ENCODE measurements at places on chromosomes 16 and 17.

DNA sequence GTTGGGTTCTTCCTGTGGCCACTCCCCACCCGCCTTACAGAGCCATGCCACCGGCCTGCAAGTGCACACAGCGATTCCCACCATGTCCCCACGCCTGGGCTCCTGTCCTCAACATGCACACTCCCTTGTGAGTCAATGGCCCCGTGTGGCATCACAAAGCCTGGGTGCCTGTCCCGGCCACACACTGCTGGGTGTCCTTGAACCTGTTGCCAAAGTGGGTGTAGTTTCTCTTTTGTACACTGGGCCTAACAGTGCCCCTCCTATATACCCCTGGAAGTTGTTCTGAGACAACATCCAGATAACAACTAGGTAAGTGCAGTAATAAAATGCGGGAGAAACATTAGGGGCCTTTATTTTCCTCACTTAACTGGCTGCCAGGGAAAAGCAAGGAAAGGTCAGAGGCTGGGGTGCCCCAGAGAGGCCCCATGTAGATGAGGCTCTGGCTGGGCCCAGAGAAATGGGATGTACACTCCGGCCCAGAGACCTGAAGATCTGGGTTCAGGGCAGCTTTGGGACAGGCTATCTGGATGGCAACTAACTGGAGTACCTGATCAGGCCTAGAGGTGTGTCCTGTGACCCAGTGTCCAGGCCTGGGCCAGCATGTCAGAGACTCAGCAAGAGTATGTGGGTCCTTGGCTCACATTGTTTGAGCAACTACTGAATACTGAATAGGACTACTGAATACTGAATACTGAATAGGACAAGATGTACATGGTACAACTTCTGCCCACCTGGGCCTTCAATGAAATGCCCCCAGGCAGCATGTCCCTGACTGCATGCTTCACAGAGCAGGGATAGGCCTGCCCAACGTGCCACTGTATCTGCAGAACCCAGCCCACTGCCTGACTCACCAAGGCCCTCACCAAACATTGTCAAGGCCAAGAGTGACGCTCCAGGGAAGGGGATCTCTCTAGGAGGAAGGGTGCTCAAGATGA lies 8.3 kb downstream of the ABCC3 start:
- no peak for DNase-seq

DNA sequence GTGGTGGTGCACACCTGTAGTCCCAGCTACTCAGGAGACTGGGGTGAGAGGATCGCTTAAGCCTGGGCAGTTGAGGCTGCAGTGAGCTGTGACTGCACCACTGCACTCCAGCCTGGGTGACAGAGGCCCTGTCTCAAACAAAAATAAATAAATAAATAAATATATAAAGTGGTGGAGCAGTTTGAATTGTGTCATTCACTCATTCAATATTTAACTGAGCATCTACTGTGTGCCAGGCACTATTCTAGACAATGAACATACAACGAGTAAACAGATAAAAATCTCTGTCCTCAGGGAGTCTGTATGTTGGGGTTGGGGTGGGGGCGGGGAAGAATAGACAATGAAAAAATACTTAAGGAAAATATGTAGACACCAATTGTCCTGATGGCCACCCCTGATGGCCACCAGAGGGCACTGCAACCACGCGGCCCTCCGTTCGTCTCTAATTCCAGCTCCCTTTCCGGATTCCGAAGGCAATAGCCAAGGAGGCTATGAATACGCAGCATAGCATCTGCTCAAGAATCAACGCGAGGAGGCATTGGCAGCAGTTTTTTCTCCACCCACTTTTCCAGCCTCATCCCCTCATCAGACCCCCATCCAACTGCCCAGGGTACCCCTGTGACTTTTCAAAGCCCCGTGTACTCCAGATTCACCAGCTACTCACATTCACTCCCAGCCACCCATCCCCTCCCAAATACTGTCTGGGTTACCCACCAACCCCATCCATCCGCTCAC lies 21.4 kb downstream of the QPRT start:
- peak; percentile 18 for DNase-seq

GRCh38 chr17:15284537-15284936 lies 19.4 kb upstream of the PMP22 start:
- DNase-seq: no peak

- DNase-seq: no peak
Measured at GRCh38 chr17:38914741-38915638, 10.4 kb upstream of the LASP1NB start.

DNA sequence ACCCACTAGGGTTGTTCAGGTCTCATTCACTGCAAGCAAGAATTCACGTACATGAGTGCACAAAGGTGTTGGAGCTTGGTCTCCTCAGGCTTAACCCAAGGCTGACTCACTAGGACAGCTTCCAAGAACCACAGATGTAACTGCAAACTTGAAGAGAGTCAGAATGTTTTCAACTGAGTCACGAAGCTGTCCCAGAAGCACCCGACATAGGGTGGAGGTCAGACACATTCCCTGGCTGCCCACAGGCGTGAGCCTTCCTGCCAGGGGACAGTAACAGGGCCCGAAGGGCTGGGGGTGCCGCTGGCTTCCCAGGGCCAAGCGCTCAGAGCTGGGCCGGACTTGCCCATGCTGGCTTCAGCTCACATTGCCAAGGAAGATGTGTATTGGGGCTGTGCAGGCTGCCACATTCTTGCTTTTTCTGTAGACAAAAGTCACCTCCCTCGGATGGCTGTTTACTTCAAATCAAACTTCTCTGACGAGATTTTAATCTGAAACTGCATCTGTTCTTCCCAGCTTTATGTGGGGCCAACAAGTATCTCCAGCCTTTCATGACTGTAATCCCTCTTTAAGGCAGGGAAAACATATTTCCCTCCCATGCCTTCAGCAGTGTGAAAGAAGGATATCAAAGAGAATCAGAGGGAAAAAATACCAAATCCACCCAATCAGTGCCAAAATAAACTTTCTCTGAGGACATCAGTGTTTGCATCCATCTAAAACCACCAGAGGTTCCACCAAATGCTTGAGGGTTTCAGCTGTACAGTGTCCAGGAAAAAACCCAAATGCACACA lies 14.3 kb downstream of the CMTM3 start:
- DNase-seq: no peak

DNA sequence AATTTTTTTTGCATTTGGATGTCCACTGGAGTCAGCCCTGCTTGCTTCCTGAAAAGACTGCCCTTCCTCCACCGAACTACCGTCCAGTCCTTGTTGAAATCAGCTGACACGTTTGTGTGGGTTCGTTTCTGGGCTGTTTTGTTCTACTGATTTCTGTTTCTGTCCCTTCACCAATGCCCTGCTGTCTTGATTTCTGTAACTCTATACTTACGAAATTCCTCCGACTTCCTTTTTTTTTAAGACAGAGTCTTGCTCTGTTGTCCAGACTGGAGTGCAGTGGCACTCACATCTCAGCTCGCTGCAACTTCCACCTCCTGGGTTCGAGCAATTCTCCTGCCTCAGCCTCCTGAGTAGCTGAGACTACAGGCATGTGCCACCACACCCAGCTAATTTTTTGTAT lies 8.4 kb upstream of the GAA start:
- no peak for DNase-seq

GRCh38 chr17:28573040-28573380 lies 1.7 kb upstream of the PIGS start:
- no peak for DNase-seq

GRCh38 chr17:32111141-32111771 lies 31.0 kb upstream of the RHOT1 start:
- DNase-seq: no peak

GRCh38 chr16:381012-381788 lies 578 bp downstream of the PGAP6 start:
- DNase-seq: no peak

Data from NCI-H187 treated with DMSO at 0.1 percent for 48 hours (cell line).